ENCODE measurements at places on chromosomes 16 and 17.

DNA sequence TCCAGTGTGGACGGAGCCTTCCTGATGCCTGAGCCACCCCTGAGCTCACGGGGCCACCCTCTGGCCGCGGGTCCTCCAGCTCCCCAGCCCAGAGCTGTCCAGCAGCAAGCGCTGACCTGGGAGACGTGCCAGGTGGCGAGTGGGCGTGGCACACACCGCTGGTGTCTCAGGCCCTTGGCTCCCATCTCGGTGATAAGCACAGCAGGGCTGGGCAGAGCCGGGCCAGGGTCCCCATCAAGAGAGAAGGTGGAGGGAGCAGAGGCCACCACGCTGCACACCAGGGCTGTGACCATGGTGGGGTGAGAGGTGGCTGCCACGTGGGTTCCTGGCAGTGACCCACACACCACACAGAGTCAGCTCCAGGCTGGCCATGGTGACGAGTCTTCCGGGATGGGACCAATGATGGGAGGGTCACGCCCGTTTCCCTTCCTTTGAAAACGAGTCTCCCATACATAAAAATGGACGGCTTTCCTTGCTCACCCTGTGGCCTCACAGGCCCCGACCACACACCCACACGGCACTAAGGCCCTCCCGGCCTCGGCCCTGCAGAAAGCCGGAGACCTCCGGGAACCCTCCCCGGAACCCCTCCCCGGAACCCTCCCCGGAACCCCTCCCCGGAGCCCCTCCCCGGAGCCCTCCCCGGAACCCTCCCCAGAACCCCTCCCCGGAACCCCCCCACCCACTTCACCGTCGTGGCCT, 16.8 kb downstream of the UTS2R start:
- DNase-seq, result no peak

- DNase-seq, result no peak
Measured at GRCh38 chr16:499924-500323, 27.6 kb upstream of the CAPN15 start.

GRCh38 chr16:14608604-14609003, 21.5 kb downstream of the PARN start:
- peak; percentile 41 for DNase-seq

- DNase-seq, result peak; percentile 70
Measured at GRCh38 chr16:29820271-29820701, at the start of gene MVP. Gene MVP (plus strand): TSS chr16:29820462. CDS start chr16:29830550, 10,088 bp downstream.

DNA sequence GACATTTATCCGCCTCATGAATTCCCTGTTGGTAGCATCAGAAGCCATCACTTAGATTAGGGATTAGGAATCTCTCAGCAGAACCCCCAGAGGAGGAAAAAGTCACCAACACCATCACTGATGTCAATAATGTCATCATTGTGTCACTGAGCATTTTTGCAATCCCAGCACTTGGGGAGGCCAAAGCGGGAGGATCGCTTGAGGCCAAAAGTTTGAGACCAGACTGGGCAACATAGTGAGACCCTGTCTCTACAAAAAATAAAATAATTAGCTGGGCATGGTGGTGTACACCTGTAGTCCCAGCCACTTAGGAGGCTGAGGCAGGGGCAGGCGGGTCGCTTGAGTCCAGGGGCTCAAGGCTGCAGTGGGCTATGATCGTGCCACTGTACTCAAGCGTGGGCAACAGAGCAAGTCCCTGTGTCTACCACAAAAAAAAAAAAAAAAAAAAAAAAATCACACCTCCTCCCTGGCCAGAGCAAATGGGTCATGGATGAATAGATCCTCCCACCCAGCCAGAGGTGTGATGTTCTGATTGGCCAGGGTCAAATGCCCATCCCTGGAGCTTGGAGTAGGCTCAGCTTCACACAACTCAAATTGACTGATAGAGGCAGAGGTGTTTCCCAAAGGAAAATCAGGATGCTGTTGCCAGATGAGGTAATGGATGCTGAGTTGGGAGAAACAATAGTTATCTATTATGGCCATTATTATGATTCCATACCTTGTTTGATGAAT, 31.6 kb downstream of the VWA3A start:
- DNase-seq, result no peak

GRCh38 chr16:10033556-10033955, 148.7 kb downstream of the GRIN2A start:
- no peak for DNase-seq

- DNase-seq, result peak; percentile 32
Measured at GRCh38 chr16:87608400-87608985, 6.2 kb downstream of the JPH3 start.

GRCh38 chr17:34665819-34666763, 86.7 kb downstream of the TMEM132E start:
- no peak for DNase-seq

DNA sequence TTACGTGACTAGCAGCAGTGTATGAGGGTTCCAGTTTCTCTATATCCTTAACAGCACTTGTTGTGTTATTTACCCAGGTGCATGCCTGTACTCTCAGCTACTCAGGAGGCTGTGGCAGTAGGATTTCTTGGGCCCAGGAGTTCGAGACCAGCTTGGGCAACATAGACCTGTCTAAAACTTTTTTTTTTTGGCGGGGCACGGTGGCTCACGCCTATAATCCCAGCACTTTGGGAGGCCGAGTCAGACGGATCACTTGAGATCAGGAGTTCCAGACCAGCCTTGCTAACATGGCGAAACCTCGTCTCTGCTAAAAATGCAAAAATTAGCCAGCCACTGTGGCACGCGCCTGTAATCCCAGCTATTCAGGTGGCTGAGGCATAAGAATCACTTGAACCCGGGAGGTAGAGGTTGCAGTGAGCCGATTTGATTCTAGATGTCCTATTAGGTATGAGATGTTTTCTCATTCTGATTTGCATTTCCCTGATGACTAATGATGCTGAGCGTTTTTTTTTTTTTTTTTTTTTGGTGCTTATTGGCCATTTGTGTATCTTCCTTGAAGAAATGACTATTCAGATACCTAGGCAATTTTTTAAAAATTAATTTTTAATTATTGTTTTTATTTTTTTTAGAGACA, 13.4 kb downstream of the CASC3 start:
- no peak for DNase-seq

DNA sequence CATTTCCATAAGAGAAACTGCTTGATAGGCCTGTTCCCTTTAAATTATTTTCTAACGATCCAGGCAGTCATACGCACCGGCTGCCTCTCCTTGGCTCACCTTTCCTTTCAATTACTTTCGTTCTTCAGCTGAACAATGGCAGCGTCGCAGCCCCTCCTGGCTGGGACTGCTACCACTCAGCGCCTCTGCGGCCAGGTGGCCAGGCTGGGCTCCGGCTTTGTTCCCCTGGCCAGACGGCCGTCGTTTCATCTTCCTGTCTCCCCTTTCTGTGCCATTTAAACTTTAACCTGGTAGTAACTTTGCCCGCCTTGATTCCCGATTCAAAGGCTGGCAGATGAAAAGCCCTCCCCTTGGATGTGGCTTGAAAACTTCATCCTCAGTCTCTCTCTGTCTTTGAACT, 79.0 kb downstream of the C16orf78 start:
- DNase-seq, result no peak

GRCh38 chr16:22969567-22969966, 155.6 kb downstream of the HS3ST2 start:
- no peak for DNase-seq

- DNase-seq, result peak; percentile 34
Measured at GRCh38 chr16:58040945-58041627, 15.5 kb downstream of the MMP15 start.

GRCh38 chr16:78161023-78161729, 61.7 kb downstream of the WWOX start:
- DNase-seq, result no peak

- DNase-seq, result no peak
Measured at GRCh38 chr17:81868674-81869220, 2.4 kb downstream of the ARHGDIA start.

DNA sequence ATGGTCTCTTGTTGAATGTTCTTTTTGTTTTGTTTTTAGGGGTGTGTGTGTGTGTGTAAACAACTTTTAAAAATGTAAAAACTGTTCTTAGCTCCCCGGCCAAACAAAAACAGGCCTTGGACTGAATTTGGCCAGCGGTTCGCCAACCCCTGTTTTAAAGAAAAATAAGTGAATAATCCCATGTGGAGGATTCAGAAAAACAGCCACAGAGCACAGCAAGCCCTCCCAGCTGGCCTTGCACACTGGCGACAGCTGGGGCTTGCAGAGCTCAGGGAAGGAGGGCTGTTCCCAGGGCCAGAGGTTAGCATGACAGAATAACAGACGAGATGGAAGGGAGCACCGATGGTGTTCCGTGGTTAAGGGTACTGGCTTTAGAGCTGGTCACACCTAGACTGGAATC, 39.0 kb downstream of the EMP2 start:
- DNase-seq, result no peak

GRCh38 chr17:15462976-15463772, 4.2 kb downstream of the CDRT4 start:
- no peak for DNase-seq

DNA sequence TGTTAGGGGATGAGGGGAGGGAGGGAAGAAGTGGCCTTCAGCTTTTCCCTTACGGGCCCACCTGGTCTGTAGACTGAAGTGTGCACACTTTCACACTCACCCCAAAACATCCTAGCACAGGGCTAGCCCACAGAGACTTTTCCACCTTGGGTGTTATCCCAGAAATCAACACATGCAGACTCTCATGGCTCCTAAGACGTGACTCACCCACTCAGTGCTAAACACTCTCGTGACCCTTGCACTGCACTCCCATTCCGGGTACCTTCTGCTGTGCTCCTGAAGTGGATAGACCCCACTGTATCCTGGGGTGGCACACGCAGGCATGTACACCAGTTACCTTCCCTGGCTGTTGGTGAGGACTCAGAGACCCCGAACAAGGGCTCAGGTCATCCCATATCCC, 23.0 kb upstream of the ABCC3 start:
- DNase-seq, result no peak

- DNase-seq, result no peak
Measured at GRCh38 chr17:75846692-75847613, 2.7 kb upstream of the UNC13D start.

GRCh38 chr16:13672196-13672595, 247.8 kb upstream of the ERCC4 start:
- DNase-seq, result no peak

All from MV-4-11 (cell line).